ENCODE measurements at places on chromosomes 4 and X. TPM values are rescaled to one million over a fixed set of nuclear protein-coding genes. Genes with fewer than 3 reads are reported as not detected.

EDA gene
- 2.1 TPM for total RNA-seq

VCX2 gene
- total RNA-seq: not detected

DNA sequence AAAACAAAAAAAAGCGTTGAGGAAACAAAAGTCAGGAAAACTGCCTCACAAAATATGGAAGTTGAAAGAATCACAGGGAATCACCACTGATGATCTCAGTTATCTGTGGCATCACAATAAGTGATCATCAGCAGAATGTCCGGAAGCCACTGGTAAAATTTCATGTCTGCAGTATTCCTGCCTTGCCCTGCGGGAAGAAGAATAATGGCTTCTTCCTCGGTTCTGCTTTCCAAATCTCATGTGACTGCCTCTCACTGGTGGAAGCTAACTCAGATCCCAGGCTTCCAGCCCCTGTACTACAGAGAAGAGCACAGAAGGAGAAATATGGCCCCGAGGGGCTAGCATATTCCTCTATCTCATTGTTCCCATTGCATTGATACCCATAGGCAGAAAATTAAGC is 12.7 kb upstream of the ZNF330 start:
- H3K36me3 ChIP-seq: no peaks in the 10 kb centered on the region
- H3K27me3 ChIP-seq: no peaks in the 10 kb centered on the region
- H3K4me3 ChIP-seq: no peak overlapping the region
- no peak for DNase-seq

- peak overlapping the region; percentile 95 for H3K27ac ChIP-seq
- H3K27me3 ChIP-seq: no peaks in the 10 kb centered on the region
- H3K36me3 ChIP-seq: no peaks in the 10 kb centered on the region
- H3K4me3 ChIP-seq: no peak overlapping the region
Measured at GRCh38 chr4:153570228-153570973, 104.2 kb downstream of the TMEM131L start.

GRCh38 chrX:38878641-38879340 is 77.5 kb downstream of the MID1IP1 start:
- no peak for DNase-seq
- no peaks in the 10 kb centered on the region for H3K4me1 ChIP-seq
- H3K4me3 ChIP-seq: no peak overlapping the region
- H3K36me3 ChIP-seq: no peaks in the 10 kb centered on the region
- no peak overlapping the region for H3K27ac ChIP-seq

- H3K36me3 ChIP-seq: no peaks in the 10 kb centered on the region
- H3K4me3 ChIP-seq: peak overlapping the region; percentile 7
Measured at GRCh38 chr4:169070895-169071218, 60.8 kb upstream of the CBR4 start.

DNA sequence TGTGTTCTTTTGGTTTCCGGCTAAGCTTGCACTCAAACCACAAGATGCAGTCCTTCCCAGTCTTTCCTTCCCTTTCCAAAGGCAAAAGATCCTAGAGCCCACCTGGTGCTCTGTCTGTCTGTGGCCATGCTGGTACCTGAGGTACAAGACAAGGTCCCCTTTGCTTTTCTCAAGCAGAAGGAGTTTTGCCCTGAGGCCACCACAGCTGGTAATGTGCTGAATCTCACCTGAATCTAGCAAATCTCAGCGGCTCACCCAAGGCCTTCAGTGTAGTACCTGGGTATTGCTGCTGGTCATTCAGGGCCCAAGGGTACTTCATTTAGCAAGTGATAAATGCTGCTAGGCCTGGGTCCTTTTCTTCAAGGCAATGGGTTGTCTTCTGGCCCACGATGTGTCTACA is 20.5 kb upstream of the KLF8 start:
- H3K27me3 ChIP-seq: no peaks in the 10 kb centered on the region
- H3K36me3 ChIP-seq: no peaks in the 10 kb centered on the region
- no peak overlapping the region for H3K27ac ChIP-seq

- no peaks in the 10 kb centered on the region for H3K27me3 ChIP-seq
- H3K27ac ChIP-seq: no peak overlapping the region
- no peaks in the 10 kb centered on the region for H3K4me1 ChIP-seq
- no peaks in the 10 kb centered on the region for H3K36me3 ChIP-seq
- peak; percentile 44 for DNase-seq
- H3K4me3 ChIP-seq: no peak overlapping the region
Measured at GRCh38 chr4:105930698-105931097, 35.4 kb downstream of the NPNT start.

GRCh38 chr4:128390475-128390996 is 102.9 kb upstream of the PGRMC2 start:
- H3K4me3 ChIP-seq: no peak overlapping the region
- no peaks in the 10 kb centered on the region for H3K4me1 ChIP-seq
- DNase-seq: no peak
- H3K36me3 ChIP-seq: no peaks in the 10 kb centered on the region
- no peaks in the 10 kb centered on the region for H3K27me3 ChIP-seq

DNA sequence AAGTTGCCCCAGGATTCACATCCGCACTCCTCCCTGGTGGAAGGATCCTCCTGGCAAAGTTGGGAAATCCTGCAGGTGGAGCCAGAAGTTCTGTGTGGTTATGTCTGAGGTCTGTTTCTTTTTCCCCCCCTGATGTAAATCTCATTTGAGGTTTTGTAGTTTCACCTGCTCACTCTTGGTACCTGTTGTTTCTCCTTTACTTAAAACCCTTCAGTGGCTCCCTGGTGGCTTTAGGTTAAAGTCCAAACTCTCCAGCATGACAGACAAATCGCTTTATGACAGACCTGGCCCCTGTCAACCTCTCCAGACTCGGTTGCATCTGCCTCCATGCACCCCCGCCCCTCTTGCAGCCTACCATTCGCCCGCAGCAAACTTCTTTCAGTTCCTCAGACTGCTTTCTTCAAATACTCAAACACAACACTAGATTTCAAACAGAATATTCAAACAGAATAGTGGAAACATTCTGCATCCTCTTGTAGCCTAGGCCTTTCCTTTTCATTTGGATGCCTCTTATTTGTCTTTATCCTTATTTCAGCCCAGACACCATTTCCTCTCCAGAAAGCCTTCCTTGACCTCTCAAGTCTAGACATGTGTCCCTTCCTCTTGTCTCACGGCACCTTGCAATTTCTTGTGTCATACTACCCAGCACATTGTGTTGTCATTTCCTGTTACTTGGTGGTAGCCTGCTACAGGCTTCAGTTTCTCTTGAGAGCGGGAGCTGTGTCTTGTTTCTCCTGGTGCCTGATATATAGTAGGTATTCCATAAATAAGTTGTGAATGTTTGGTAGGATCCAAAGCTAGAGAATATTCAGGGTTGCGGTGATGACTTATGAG is 24.8 kb downstream of the IL13RA1 start:
- no peak overlapping the region for H3K4me3 ChIP-seq
- H3K36me3 ChIP-seq: peaks cover 5% of the 10 kb centered on the region
- H3K27me3 ChIP-seq: no peaks in the 10 kb centered on the region
- DNase-seq: no peak

GRCh38 chr4:181323061-181323460 is 920.1 kb upstream of the TENM3 start:
- H3K4me1 ChIP-seq: no peaks in the 10 kb centered on the region
- H3K27me3 ChIP-seq: no peaks in the 10 kb centered on the region
- no peaks in the 10 kb centered on the region for H3K36me3 ChIP-seq
- H3K27ac ChIP-seq: no peak overlapping the region

- no peaks in the 10 kb centered on the region for H3K36me3 ChIP-seq
- H3K27me3 ChIP-seq: no peaks in the 10 kb centered on the region
- H3K4me3 ChIP-seq: no peak overlapping the region
- DNase-seq: no peak
- no peaks in the 10 kb centered on the region for H3K4me1 ChIP-seq
- no peak overlapping the region for H3K27ac ChIP-seq
Measured at GRCh38 chr4:12729384-12729783, 754.8 kb downstream of the RAB28 start.

GSX2 gene
- not detected for total RNA-seq

DNA sequence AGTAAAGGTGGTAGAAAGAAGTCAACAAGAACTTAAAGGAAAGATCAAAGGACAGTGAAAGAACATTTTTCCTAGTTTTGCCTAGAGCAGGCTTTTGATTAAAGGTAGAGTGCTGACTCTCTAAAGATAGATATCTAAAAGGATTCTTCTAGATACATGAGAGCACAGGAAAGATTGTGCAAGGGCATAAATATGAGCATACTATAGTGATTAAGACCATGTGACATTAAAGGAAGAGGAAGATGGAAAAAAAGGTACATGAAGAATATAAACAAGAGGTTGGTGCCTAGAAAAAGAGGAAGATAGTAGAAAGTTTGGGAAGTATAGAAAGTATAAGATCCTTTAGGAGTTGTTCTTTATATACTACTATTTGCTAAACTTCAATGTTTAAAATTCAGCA is 26.1 kb upstream of the TET2 start:
- no peak overlapping the region for H3K4me3 ChIP-seq
- H3K36me3 ChIP-seq: no peaks in the 10 kb centered on the region

PAGE4 gene
- not detected for total RNA-seq

ESX1 gene
- not detected for total RNA-seq

DNA sequence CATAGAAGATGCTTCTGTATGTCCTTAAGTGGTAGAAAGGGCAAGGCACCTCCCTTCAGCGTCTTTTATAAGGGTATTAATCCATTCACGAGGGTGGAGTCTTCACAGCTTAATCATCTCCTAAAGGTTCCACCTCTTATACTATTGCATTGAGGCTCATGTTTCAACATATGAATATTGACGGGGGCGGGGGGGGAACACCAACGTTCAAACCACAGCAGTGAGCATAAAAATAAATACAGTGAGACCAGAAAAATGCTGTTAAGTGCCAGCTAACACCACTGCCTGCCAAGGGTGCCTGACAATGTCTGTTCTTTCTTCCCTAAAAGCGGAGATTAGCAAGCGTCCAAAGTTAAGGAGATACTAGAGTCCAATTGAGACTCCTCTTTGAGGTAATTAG is 323.3 kb downstream of the STK32B start:
- no peak overlapping the region for H3K4me3 ChIP-seq
- H3K27me3 ChIP-seq: no peaks in the 10 kb centered on the region
- no peaks in the 10 kb centered on the region for H3K36me3 ChIP-seq
- DNase-seq: no peak

DNA sequence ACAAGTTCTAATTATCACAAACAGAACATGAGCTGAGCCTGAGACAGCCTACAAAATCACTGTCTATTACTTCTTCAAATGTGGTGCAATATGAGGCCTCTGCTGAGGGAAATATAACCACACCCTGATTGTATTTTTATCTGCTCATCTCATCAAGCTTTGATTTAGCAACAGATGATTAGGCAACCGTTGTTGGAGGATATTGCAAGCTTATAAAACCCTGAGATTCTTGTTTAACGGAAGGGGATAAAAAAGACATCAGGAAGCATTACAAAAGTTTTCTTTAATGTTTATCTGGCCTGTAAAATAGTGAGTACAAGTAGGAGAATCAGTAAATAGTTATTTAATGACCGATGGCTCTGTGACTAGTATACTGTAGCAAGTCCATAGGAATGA is 108.5 kb downstream of the ZNF330 start:
- H3K4me1 ChIP-seq: peaks cover 16% of the 10 kb centered on the region
- H3K27me3 ChIP-seq: no peaks in the 10 kb centered on the region
- H3K4me3 ChIP-seq: no peak overlapping the region
- H3K27ac ChIP-seq: no peak overlapping the region
- H3K36me3 ChIP-seq: no peaks in the 10 kb centered on the region
- DNase-seq: no peak

GRCh38 chrX:103477496-103477895 is 41.8 kb downstream of the RAB40A start:
- H3K4me3 ChIP-seq: no peak overlapping the region
- H3K36me3 ChIP-seq: no peaks in the 10 kb centered on the region
- no peak for DNase-seq
- H3K27me3 ChIP-seq: no peaks in the 10 kb centered on the region

- H3K4me1 ChIP-seq: no peaks in the 10 kb centered on the region
- H3K4me3 ChIP-seq: no peak overlapping the region
- no peaks in the 10 kb centered on the region for H3K36me3 ChIP-seq
- no peaks in the 10 kb centered on the region for H3K27me3 ChIP-seq
- no peak for DNase-seq
- H3K27ac ChIP-seq: no peak overlapping the region
Measured at GRCh38 chr4:95231681-95232080, 317.1 kb downstream of the UNC5C start.

DNA sequence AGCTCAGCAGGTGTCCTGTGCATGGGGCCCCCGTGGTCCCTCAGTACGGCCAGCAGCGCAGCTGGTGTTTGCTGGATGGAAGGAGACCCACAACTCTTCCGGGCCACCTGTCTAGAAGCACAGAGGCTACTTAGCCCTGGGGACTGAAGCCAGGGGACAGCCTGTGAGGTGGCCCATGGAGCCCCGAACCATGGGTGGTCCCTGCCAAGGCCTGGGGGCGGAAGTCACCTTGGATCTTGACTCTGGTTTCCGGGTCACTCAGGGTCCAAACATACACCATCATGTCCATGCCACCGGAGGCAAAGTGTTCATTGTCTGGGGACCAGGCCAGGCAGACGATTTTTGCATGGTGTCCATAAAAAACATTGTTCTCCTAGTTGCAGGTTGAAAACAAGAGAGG is 39.5 kb downstream of the WDR1 start:
- H3K4me1 ChIP-seq: no peaks in the 10 kb centered on the region
- DNase-seq: peak; percentile 41
- no peak overlapping the region for H3K4me3 ChIP-seq
- H3K27ac ChIP-seq: no peak overlapping the region

DNA sequence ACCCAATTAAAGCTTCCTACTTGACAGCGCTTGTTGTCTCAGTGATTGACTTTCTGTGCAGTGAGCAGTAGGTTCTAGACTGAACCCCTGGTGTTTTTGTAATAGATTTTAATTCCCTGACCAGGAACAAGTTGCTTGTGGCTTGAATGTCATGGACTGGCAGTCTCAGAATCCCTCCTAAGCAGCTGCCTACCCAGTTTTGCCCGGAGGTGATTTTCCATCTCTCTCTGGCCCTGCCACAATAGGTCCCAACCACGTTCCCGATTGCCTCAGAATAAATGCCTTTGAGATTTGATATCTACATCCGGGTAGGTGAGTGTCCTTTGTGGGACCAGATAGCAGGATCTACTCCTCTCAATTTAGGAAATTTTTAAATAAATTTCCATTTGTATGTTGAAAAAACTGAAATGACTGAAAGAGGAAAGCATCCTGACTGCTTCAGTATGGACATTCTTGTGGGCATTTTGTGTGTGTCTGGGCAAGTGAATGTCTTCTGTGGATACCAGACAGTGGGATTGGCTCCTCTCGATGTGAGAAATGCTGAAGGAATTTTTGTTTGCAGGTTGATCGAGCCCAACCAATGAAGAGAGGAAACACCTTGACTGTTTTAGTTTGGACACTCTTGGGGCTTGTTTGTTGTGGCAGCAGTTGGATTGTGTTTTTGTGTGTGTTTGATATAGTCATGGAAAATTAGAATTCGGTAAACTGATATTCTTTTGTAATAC is 1607.4 kb downstream of the C4orf33 start:
- no peak for DNase-seq
- no peak overlapping the region for H3K27ac ChIP-seq
- no peak overlapping the region for H3K4me3 ChIP-seq
- H3K36me3 ChIP-seq: no peaks in the 10 kb centered on the region
- no peaks in the 10 kb centered on the region for H3K27me3 ChIP-seq

GRCh38 chrX:151699746-151700145 is 4.5 kb downstream of the PRRG3 start:
- H3K36me3 ChIP-seq: no peaks in the 10 kb centered on the region
- H3K27ac ChIP-seq: no peak overlapping the region
- DNase-seq: no peak
- no peaks in the 10 kb centered on the region for H3K4me1 ChIP-seq

Measured in right lobe of liver (tissue), 6 donors.